ENCODE measurements at places on chromosomes 16 and 17.

DNA sequence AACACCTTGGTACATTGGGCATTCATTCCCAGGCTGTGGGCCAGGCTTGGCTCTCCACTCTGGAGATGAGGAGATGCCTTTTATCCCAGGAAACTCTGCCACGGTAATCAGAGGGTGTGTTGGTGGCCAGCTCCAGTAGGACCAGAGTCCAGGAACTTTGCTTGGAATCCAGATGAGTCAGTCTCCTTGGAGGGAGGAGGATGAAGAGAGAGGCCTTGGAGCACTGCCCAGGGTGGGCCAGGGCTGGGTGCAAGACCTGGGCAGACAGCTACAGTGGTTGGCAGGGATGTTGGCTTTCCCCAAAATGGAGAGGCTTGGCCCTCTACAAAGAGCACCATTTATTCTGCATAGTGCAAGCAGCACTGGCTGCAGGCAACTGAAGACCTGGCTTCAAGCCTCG, 209.0 kb downstream of the RGS9 start:
- no peak for DNase-seq

GRCh38 chr16:68823401-68824135, 19.8 kb upstream of the TANGO6 start:
- DNase-seq, result no peak

- no peak for DNase-seq
These were observed 22.0 kb downstream of the WSB1 start for GRCh38 chr17:27315796-27316465.

DNA sequence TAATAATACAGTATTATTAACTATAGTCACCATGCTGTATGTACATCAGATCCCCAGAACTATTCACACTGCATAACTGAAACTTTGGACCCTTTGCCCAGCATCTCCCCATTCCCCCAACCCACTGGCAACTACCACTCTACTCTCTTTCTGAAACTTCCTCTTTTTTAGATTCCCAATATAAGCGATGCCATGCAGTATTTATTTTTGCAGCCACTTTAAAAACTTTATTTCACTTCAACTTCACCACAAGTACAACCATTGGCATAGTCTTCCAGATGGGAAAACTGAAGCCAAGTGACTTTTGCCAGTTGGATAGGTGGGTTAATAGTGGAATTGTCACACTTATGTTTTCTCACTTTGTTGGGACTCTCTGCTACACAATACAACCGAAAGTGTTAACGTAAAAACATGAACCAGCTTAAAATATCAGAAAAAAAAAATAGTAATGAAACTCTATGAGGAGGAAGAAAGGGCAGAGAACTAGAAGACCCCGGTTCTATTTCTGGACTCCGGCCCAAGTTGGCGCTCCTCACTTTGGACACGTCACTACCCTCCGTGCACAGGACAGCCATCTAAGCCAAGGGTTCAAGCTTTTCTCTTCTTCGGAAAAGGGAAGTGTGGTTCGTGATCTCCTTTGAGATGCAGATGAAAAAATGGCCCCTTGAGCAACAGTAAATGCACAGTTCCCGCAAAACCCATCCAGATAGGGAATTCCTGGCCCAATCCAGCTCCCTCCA, 743 bp downstream of the SHCBP1 start:
- DNase-seq, result no peak

DNA sequence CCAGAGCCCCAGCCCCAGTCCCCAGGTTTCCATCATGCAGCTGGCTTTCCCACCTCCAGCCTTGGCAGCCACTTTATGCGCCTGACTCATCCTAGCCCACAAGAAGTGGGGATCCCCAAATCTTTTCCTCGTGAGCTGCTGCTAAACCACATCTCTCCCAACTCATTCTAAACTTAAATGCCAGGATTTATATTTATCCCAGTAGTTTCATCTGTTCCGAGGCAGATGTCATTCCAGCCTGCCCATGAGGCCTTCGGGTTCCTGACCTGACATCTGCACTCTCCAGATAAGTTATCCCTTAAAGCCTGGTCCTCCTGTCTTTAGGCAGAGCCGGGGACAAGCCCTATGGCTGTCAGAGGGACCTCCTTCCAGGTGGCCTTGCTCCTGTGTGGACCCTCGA, 16.6 kb downstream of the PLXDC1 start:
- DNase-seq, result no peak

DNA sequence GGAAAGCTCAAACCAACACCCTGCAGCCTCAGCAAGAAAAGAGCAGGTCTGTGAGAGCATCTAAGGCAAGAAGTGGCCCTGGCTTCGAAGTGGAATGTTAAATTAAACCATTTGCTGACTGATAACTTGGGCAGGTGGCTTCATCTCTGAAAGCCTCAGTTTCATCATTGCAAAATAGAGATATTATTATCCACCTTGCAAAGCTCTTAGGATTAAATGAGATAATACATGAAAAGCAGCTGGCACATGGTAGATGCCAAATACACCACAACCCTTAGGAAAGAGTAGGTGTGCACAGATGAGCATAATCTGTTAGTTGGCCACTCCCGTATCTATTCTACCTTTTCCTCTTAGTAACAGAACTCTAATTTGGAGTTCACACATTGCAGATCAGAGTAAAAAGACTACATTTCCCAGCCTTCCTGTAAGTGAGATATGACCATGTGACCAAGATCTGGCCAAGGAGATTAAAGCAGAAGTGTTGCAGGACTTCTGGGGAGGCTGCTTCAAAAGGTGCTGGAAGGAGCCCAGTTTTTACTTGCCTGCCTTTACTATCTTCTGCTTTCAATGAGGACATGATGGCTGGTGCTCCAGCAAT, 288.7 kb downstream of the SOX9 start:
- DNase-seq, result no peak

DNA sequence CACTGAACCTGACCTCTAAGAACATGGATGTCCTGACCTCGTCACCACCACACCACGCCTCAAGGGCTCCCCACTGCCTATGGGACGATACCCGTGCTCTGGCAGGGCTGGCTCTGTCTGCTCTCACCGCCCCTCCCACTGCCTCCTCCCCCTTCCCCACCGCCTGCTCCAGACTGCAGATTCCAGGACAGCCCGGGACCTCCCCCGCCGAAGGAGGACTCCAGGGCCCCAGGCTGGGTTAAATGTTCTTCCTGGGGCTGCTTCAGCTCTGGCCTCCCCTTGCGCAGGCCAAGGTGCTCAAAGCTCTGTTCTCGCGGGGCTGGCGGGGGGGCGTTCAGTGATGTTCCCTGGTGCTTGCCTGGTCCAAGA, 3.1 kb downstream of the NPW start:
- DNase-seq, result no peak

GRCh38 chr16:46718214-46718613, 28.8 kb downstream of the ORC6 start:
- no peak for DNase-seq

DNA sequence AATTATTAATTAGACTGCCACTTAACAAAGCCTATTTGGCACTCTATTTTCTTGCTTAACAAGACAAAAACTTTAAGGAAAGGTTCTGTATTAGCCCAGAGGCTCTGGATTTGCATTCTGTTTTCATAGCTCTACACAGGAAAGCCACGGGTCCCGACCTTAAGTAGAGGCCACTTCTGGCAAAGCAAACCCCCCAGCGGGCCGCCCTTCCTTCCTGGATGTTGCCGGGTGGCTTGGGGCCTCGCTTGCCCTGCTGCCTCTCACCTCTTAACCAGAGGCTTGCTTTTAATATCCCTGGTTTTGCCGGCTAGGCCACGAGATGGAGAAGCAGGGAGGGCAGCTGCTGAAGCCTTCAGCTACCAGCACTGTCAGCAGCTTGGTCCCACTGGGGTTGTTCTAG, 4.4 kb downstream of the RTN4RL1 start:
- no peak for DNase-seq

DNA sequence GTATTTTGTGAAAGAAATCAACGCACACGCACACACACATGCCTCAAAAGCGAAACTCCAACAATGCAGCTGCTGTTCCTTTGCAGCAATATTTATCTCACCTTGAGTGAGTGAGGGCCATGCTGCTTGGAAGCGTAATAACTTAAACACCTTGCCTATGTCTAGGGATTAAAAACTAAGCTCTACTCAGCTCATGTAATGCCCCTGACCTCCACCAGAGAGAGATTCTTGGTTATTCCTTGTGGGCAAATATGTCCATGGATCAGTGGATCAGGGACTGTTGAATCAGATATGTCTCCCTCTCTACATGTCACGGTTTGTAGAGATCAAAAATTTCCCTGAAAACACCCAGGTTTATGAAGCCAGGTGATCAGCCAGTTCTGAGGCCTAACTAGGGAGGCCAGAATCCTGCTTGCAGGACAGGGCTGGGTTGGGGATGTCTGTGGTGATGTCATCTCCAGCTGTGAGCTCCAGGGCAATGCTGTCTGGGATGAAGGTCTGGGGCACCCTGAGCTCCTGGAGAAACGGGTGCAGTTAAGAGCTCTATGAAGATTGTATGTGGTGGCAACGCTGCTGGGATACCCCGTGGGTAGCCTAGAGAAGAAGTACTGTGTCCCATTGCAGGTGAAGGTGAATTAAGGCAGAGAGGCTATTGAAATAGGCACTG, 149.4 kb downstream of the KCNJ12 start:
- no peak for DNase-seq

DNA sequence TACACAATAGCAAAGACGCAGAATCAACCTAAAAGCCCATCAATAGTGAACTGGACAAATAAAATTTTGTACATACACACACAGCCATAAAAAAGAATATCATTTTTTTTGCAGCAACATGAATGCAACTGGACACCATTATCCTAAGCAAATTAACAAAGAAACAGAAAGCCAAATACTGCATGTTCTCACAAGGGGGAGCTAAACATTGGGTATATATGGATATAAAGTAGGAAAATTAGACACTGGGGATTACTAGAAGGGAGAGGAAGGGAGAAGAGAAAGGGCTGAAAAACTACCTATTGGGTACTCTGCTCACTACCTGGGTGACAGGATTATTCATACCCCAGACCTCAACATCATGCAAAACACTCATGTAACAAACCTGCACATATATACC, 28.2 kb downstream of the ADAMTS18 start:
- no peak for DNase-seq

DNA sequence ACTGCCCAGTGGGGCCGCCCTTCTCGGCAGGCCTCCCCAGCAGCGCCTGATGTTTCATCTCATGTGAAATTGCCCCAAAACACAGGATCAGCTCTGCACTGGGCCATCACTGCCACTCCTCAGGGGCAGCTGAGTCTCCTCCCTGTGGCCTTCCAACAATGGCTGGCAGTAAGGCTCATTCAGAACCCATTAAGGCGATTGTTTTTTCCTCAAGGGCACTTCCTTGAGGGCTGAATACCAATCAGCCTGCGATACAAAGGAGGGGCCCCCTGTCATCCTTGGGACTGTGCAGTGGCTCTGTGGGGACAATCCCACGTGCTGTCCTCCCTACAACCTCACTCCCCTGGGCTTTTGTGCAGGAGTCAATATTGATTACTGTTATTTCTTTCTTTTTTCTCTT, 47.5 kb downstream of the XYLT1 start:
- DNase-seq, result no peak

GRCh38 chr17:16339402-16339801, 13.9 kb downstream of the CENPV start:
- no peak for DNase-seq

- no peak for DNase-seq
These were observed 63.1 kb downstream of the TOM1L2 start for GRCh38 chr17:17909078-17909477.

- no peak for DNase-seq
These were observed 31.6 kb downstream of the VWA3A start for GRCh38 chr16:22123759-22124490.

DNA sequence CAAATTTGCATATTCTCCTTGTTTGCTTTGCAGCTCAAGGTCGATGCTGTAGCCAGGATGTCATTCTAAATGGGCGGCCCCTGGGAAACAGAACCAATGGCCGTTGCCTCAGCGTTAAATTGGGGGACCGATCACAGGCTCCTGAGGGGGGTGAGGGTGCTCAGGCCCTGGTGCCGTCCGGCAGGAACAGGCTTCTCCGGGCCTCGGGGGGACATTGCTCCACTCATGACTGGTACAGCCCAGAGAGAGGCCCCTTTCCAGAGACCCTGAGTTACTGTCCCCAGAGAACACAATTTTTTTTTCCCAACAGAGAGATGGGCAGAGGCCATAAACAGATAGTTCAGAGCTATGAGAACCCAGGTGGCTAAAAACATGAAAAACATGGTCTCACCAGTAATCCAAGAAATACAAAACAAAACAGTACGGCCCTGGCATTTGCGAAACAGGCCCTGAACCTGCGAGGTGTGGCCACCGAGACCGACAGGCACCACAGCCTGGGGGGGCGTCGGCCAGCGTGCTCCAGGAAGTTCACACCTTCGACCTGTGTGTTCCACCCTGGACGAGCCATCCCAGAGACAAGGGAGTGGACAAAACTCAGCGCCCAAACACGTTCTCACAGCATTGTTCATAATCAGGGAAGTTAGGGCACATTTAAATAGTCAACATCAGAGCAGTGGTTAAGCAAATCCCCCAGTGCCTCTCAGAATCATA, 82.8 kb downstream of the METRNL start:
- DNase-seq, result no peak
